ENCODE measurements at places on chromosomes 5 and 9.

- DNase-seq = no peak
Measured at GRCh38 chr9:91589101-91589553, 165.5 kb upstream of the NFIL3 start.

GRCh38 chr5:111627862-111628261, 115.5 kb upstream of the STARD4 start:
- no peak for DNase-seq

DNA sequence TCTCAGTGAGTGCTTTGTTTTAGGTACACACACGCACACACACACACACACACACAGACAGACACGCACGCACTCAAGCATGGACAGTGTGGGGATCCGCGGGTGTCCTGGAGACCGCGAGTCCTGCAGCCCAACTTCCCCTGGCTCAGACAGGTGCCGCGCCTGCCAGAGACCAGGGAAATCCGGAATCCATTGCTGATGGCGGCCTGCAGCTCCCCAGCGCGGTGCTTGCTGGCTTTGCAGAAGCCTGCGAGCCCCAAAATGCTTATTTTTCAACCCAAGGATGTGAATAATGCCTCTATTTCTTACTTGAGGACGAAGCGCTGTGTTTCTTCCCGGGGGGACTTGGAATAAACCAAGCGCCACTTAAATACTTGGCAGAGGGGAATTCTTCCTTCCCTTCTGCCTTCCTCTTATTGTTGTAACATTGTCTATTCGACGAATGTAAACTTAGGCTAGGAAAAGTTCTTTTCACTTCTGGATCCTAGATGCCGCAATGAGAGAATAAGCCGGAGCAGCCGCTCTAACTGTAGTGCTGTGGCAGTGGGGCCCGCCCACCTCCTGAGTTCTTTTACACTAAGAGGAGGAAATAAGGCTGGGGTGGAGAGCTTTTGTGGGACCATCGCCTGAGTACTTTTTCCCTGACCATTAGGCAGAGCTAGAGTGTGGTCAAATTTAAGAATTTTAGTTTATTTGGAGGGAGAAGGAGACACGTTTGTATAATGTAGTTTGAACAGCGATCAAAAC, 802 bp downstream of the ITGA2 start:
- peak; percentile 10 for DNase-seq

GRCh38 chr5:172870291-172870714, 36.3 kb downstream of the ERGIC1 start:
- no peak for DNase-seq

- DNase-seq = no peak
Measured at GRCh38 chr5:155746367-155747038, 580.5 kb upstream of the SGCD start.

DNA sequence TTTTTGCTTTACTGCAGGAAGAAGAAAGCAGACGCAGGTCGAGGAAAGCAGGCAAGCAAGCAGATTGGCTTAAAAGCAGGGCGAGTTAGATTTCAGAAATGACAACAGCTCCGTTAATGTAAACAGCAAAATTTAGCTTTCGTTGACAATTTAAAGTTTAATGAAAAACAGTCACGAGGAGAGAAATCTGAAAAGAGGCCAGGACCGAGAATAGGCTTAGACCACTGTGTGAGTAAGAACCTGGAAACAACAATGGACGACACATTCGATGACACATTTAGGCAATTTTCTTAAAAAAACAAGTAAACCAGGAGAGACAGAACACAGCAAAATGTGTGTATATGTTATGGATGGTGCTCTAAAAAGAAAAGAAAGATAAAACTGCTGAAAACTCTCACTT, 155.3 kb downstream of the ISOC1 start:
- DNase-seq = no peak

GRCh38 chr9:85163415-85163814, 493.9 kb downstream of the NTRK2 start:
- DNase-seq = no peak

DNA sequence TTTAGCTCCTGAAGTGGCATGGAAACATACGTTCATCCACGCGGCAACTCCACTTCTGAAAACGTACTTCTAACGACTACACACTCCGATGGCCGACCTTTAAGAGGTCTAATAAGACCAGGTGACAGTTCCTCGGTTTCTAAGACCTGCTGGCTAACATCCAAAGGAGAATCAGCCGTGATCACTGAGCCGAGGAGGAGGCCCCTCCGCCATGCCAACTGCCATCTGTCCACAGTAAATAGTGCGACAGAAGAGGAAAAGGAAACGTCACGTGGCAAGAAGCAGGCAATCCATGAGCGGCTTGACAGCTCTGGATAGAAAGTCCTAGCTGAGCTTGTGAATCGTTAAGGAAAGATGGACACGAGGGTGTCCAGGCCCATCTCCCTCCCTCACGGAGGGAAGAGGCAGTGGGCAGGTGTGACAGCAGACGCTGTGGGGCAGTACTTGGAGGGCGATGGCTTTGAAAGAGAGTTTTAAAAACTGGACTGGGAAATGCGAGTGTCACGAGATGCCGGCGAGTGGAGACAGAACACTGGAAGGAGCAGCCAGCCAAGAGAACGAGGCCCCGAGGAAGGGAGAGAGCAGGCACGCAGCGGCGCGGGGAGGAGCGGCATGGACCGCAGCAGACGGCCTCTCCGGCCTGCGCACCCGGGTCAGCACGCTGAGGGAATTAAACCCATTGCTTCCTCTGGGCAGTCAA, 66.7 kb upstream of the TBC1D9B start:
- no peak for DNase-seq

DNA sequence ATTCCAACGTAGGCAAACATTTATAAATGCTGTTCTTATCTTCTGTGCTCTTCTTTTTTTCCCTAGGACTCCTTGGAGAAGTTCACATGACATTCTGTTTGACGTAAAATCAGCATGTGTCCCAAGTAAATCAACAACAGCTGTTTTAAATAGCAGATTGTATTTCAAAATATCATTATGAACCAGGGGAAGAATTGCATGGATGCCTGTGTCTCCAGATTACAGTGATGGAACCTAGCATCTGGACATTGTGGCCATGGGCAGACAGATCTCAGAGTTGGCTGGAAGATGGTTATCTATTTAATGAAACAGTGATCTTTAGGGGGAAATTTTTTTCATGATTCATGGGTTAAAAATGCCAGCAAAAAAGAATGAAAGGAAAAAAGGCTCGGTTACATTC, 222.0 kb downstream of the MAN2A1 start:
- DNase-seq = no peak

GRCh38 chr5:68953875-68954617, 139.8 kb upstream of the SLC30A5 start:
- DNase-seq = no peak

- DNase-seq = no peak
Measured at GRCh38 chr9:73234008-73234360, 82.3 kb downstream of the ANXA1 start.

DNA sequence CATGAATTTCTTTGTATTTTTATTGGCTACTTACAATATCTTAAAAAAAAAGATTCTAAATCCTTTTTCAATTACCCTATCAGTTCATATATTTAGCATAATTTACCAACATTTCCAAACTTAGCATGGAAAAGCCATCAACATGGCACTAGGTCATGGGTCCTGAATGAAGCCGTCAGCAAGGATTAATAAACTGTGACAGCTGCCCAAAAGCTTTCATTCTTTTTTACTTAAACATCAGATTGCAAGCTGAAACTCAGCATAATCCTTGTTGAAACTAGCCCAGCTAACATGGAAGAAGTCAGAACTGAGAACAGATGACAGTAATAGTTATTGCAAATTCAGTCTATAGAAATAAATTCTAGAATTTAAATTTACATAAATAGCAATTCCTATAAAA, 209.8 kb downstream of the ADAMTS6 start:
- no peak for DNase-seq

DNA sequence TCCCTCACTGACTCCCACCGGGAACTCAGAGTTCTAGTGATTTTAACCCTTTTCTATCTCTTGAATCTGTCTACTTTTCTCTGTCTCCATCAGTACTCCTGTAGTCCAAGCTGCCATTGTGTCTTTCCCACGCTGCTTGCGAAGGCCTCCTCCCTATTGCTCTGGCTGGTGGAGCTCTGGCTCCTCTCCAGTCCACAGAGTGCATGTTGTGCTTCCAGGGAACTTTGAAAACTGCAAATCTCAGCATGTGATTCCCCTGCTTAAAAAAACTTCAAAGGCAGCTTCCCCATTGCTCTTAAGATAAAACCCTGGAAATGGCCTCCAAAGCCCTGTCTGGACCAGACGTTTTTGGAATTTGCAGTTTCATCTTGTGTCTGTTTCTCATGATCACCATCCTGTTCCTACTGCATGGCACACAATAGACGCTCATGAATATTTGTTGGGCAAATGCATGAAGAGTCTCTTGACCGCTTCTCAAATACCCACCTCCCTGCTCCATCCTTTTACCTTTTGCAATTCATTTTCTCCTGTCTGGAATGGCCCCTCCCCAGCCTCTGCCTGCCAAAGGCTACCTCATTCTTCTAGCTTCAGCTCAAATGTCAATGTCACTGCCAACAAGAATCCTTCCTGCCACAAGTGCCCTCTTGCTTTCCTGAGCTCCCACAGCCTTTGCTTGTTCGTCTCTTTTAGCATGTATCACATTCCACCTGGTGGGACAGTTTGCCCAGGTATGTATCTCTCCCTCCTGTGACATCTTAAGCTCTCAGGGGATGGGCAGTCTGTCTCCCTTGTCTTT, 293.2 kb downstream of the ARHGAP26 start:
- no peak for DNase-seq

DNA sequence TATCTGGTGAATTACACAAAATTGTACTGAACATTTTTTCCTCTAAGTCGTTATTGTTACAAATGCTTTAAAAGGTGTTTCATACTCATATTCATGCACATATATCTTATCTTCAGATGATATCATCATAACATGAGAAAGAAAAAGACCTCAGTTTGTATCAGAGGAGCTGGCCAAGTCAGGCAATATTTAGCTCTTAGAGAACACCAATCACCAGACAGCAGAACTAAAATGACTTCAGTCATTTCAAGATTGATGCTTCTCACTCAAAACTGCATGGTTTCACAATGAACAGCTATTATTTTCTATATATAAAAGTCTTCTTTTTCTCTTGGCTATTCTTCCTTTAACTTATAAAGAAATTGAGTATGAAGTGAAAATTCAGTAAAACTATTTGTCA, 44.6 kb downstream of the TSSK1B start:
- no peak for DNase-seq

GRCh38 chr9:92047500-92047899, 67.7 kb downstream of the SPTLC1 start:
- DNase-seq = no peak

DNA sequence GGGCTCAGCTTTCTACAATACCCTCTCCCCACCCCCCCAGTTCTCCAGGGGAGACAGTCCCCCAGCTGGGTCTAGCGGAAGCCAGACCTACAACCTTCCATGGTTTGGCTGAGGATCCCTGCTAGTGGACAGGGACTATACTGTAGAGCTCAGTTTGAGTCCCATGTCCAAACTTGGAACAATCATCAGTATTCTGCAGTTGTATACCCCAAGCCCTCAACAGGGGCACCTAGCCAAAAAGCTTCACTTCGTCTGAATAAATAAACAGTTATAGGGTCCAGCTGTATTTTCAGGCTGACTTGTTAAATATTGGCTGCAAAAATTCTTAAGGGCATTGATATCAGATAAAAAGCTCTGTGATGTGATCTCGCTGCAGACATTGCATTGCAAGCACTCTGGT, 15.4 kb upstream of the C9 start:
- no peak for DNase-seq

GRCh38 chr9:107175041-107175440, 108.0 kb upstream of the RAD23B start:
- DNase-seq = no peak

DNA sequence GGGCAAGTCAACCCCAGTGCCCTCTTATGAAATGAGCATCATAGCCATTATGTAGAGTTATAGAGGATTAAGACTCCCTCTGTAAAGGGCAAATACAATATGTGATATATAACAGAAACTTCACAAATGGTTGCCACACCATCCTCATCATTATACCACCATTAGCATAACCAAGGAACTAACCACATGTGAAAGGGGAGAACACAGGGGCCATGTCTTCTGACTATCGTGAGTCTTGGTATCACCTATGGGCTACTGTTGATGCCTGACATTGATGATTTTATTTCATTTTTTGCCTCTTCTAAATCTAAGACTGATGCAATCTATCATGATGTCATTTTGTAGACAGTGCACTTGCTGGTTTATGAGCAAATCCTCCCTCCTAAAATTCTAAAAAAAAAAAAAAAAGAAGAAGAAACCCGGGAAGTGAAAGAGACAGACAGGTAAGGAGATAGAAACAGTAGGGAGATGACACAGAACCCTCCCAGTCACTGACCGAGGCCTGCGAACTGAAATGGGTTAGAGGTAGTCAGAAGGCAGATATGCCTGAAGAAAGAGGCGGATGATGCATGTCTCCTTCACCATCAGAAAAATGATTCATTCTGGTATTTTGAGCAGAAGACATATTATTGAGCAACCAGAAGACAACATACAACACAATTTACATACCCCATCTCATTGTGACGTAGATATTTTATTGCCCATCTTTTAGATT, 266.0 kb downstream of the DMAC1 start:
- DNase-seq = no peak

DNA sequence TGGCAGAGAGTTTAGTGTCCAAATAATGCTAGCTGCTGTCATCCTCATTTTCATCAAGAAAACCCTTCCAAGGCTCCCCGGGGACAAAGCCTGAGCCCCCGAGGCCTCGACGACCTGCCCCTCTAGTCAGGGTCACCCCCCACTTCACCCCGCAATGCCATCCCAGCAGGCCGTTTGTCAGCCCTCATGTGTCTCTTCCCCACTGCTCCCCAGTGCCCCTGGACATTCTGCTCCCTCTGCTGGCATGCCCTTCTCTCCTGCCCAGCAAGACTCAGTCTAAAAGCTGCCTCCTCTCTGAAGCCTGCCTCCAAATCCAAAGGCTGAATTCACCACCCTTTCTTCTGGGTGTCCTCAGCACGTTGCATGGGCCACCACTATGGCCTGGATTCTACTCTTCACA, 59.3 kb downstream of the PAX5 start:
- DNase-seq = no peak

- DNase-seq = no peak
Measured at GRCh38 chr9:85541876-85542275, 199.9 kb downstream of the AGTPBP1 start.

GRCh38 chr5:74916831-74917710, 50.9 kb upstream of the FAM169A start:
- DNase-seq = no peak

- DNase-seq = no peak
Measured at GRCh38 chr5:139137697-139138096, 60.5 kb downstream of the SIL1 start.

GRCh38 chr9:76764138-76764537, at the start of gene PCA3:
TSS of gene PCA3 (plus strand) at chr9:76764438.
- no peak for DNase-seq

- no peak for DNase-seq
Measured at GRCh38 chr5:14204785-14205321, 61.7 kb downstream of the TRIO start.

Data from stimulated activated CD4-positive, alpha-beta T cell treated with anti-CD3 and anti-CD28 coated beads, TNF-alpha, amount 100 ng/mL, for 1 hour (primary cell).